Endothelial cell of umbilical vein (primary cell): ENCODE measurements at places on chromosomes 12 and 14. TPM values are rescaled to one million over a fixed set of nuclear protein-coding genes. Genes with fewer than 3 reads are reported as not detected.

Gene SLC6A12
- not detected in 2 replicates for total RNA-seq

Gene SLC25A47
- total RNA-seq = not detected in 2 replicates

Gene STON2
- total RNA-seq = not detected in 2 replicates

Gene CLEC1B
- not detected in 2 replicates for total RNA-seq

Gene C12orf56
- not detected in 2 replicates for total RNA-seq

Gene SRSF9
- total RNA-seq = 226 and 238 TPM in 2 replicates

Gene ANKRD9
- total RNA-seq = 24.6 and 25.9 TPM in 2 replicates
